Frontal cortex (tissue), 4 donors: ENCODE measurements at places on chromosomes 1 and 21.

DNA sequence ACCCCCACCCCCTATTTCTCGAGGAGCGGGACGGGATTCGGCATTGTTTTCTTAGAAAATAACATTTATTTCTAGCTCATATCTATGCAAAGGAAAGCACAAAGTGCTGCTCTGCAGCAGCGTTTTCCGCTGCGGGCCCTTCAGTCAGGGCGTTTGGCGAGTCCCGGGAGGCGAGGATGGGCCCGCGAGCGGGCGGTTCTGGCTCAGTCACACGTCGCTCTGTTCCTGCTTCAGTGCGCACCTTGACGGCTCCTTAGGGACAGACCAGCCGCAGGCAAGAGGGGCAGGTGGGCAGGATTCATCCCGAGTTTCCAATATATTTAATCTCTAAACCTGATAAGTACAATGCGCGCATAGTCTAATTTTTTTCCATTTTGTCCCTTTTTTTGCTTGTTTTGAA, 5.7 kb downstream of the DMRTA2 start:
- DNase-seq, result no peak

- no peak for DNase-seq
Observed at GRCh38 chr1:43722810-43723209, 15.5 kb downstream of the ST3GAL3 start.

GRCh38 chr1:116493484-116494352, 77.1 kb downstream of the CD58 start:
- DNase-seq, result no peak

GRCh38 chr1:205976708-205977401, 26.3 kb downstream of the RAB7B start:
- DNase-seq, result no peak

DNA sequence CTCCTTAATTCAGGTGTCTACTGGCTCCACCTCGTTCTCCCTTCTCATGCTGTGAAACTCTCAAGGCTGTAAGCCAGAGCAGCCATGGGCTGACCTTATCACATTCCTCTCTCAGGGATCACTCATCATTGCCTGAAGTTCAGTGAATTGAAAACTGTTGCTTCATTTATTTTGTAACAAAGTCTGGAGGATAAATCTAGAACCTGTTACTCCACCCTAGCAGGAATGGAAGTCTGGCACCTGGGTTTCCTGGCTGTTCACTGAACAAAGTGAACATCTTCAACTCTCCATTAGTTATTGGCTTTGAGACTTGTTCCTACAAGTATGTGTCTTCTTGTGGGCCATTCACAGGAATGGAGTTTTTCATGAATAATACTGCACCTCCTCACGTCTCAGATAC, 584.1 kb downstream of the PTPRU start:
- DNase-seq, result no peak

- no peak for DNase-seq
Observed at GRCh38 chr1:186745531-186746146, 65.4 kb upstream of the PTGS2 start.

GRCh38 chr21:39685991-39686390, 59.0 kb upstream of the IGSF5 start:
- no peak for DNase-seq

DNA sequence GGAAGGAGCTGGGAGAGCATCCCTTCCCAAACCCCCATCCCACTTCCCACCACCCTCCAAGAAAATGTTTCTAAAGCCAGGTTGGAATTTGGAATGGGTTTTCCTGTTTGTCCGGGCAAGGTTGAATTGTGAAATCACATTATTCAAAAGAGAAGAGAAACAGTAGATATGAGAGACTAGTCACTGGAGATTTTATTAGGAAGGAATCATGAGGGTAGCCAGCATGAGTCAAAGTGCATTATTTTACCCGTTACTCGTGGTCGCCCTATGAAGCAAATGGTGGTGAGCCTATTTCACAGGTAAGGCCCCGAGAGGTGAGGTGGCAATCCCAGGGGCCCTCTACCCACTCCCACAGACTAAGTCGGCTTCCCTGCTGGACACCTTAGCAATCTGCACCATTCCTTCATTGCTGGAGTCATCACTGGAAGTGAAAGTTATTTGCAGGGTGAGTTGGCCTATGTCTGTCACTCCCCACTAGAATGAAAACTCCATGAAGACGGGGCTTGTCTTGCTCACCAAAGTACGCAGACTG, 52.8 kb downstream of the TOMM20 start:
- DNase-seq, result no peak

GRCh38 chr1:145892486-145893087, 6.9 kb upstream of the ANKRD35 start:
- DNase-seq, result no peak
